ENCODE measurements at places on chromosomes 12 and 14. TPM values are rescaled to one million over a fixed set of nuclear protein-coding genes. Genes with fewer than 3 reads are reported as not detected.

DNA sequence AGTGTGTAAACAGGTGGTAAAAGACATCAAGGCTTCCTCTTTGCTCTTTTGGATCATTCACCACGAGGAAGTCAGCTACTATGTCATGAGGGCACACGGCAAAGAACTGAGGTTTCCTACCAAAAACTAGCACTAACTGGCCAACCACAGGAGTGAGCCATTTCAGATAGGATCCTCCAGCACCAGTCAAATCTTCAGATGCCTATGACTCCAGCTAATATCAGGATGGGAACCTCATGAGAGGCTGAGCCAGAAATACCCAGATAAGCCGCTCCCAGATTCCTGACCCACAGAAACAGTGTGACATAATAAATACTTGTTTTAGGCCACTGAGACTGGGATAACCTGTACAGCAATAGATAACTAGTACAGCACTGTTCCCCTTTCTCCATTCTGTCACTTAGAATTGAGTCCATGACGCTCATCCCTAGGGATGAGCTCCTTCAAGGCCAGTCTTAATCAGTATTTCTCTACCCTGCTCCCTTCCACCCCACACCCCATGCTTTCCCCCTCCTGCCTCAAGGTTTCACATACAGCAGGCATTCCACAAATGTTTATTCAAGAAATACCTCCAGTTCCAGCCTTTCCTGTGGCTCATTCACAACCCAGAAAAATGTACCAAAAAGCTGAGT is 68.4 kb downstream of the PPM1H start:
- no peak for DNase-seq

DNA sequence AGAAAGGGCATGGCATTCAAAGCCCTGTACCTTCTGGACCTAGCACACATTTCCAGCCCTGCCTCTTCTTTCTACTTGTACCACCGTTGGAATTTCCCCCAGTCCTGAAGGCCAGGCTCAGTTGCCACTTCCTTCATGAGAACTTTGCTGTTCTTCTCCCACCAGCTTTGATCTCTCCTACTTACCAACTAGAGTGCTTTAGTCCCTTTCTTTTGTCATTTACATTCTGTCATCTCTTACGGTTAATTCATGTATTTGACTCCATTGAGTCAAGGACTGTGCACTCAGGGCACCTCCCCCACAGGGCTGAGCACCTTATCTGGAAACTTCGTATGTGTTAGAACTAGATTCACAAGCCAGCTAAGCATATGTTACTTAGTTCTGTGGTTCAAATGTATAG is 26.3 kb downstream of the BICDL1 start:
- peak; percentile 88 for DNase-seq

- DNase-seq: no peak
Observed at GRCh38 chr12:95762123-95762785, 28.3 kb downstream of the NTN4 start.

Gene IFNG-AS1
- 0.25 TPM for total RNA-seq

DNA sequence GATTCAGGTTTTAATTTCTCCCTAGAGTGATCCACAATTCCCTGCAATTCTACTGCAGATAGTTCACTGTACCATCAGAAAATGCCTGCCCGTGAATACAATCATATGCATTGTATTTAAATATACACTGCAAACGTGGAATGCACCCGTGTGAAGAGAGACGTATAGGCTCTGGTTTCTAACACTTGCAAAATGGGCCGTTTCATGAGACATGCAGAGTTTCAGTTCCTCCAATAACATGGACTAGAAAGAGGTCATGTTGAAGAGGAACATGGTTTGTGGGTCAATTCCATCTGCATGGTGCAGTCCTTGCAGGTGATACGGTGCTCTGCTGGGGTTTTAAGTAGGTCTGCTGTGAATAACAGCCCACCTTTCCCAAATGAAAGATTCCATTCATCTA is 373.3 kb downstream of the TMEM132D start:
- DNase-seq: no peak

Data from activated CD8-positive, alpha-beta T cell treated with anti-CD3 and anti-CD28 coated beads for 36 hours (primary cell).